ENCODE measurements at places on chromosomes 3 and 15.
A peak's percentile ranks its signal among the peaks of the same experiment; 100 is the strongest.

- DNase-seq, result no peak
Observed at GRCh38 chr15:77584201-77584600, 48.5 kb downstream of the LINGO1 start.

DNA sequence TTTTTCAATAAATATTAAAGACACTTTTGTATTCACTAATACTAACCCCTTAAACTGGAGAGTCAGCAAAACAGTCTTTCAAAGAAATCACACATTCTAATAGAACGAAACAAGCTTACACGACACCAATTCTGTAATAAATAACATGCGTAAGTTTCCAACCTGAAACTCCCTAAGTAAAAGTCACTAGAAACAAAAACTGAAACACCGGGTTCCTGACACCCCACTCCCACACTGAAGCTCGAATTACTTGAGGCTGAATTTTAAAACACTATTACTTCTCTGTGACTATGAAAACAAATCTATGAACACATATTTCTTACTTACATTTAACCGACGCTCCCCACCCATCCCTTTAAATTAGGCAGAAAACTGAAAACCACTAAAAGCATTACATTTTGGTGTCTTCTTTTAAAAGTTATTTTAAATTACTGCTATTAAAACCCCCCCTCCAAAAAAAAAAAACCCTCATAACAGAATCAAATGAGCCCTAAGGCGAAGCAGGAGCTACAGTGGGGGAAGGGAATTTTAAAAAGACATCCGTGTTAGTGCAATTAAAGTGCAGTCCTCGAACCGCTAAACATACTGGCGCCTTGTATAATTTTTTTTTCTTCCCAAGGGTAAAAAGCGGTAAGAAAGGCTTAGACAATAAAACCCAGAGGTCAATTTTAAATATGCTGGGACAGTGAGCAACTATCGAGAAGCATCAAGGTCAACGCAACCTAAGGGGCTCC is 878 bp downstream of the SPPL2A start:
- peak; percentile 7 for DNase-seq

- no peak for DNase-seq
Observed at GRCh38 chr3:18655827-18656226, 230.7 kb upstream of the SATB1 start.

- DNase-seq, result no peak
Observed at GRCh38 chr3:155420881-155421486, 127.5 kb upstream of the STRIT1 start.

DNA sequence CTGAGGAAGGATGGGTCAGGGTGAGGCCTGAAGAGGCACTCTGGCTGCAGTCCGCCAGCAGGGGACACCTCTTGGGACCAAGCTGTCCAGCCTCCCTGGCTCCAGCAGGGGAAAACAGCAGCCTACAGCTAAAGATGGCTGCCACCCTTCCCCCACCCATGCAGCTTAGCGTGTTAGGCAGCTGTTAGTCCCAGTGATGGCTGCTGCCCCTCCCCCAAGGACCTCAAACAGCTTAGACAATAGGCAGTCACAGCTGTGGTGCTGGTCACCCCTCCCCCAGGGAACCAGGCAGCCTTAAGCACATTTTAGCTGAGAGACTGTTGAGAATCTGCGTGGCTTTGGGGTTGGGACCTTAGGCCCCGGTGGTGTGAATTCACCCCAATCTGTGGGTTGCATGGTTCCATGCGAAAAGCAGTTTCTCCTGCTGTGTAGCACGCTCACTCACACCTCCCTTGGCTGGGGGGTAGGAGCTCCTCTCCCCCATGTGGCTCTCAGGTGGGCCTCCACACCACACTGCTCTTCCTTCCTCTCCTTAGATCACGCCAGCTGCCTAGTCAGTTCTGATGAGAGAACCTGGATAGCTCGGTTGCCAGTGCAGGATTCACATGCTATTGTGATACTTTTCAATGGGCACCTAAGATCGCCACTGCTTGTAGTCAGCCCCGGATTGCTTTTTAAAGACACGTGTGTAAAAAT is 140.5 kb upstream of the CADPS start:
- DNase-seq, result no peak

DNA sequence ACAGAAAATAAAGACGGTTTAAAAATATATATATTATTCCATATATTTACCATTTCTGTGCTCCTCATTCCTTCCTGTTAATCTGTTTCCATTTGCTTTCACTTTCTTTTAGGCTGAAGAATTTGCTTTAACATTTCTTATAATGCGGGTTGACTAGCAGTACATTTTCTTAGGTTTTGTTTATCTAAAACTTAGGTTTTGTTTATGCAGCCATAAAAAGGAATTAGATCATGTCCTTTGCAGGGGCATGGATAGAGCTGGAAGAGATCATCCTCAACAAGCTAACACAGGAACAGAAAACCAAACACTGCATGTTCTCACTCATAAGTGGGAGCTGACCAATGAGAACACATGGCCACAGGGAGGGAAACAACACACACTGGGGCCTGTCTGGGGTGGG is 578.1 kb downstream of the FHIT start:
- no peak for DNase-seq

DNA sequence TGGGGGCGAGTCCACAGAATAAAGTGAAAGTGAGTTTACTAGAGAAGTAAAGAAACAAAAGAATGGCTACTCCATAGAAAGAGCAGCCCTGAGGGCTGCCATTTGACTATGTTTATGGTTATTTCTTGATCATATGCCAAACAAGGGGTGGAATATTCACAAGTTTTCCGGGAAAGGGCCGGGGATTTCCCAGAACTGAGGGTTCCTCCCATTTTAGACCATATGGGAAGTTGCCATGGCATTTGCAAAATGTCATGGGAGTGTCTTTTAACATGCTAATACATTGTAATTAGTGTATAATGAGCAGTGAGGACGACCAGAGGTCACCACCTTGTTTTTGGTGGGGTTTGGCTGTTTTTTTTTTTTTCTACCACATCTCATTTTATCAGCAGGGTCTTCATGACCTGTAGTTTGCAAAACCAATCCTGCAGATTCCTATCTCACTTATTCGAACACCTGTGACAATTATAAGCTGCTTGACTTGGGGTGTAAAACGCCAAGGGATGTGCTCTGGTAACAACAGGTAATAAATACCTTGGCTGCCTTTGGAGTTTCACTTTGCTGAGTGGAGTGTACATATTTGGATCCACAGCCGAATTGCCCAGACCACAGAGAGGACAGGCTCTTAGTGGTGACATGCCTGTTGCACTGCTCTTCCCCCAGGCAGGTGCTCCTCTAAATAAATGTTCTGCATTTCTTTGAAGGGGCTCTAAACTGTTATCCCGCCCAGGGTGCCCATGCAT is 43.6 kb downstream of the C2CD4B start:
- DNase-seq, result no peak

GRCh38 chr15:90839187-90840071 is 29.0 kb upstream of the FURIN start:
- DNase-seq, result peak; percentile 44

DNA sequence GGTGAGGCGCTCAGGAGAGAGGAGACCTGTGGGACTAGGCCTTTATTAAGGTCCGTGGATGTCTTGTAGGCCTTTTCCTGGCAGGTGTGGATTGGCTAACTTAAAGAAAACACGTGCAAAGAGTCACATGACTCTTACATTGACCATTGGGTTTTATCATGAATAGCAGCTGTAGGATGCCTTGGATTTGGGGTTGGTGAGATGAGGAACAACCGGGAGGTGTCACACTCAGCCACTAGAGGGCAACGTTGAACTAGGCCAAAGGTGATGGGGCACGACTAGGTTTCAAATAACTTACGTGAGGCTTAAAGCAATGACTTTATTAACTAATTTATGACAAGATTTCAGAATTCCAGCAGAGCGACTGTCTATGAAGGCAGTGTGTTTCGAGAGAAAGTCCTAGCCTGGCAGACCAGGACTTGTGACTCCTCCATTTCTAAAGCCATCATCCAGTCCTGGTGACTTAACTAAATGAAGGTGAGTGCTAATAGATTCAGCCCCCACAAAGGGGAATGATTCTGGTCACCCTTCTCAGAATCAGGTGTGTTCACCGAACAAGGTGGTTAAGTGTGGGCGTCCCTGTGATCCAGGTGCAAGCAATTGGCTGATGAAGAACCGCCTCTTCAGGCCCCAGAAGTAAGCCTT is 345.6 kb downstream of the MCTP2 start:
- DNase-seq, result peak; percentile 31

GRCh38 chr15:80176443-80176842 is 23.6 kb downstream of the FAH start:
- DNase-seq, result no peak

DNA sequence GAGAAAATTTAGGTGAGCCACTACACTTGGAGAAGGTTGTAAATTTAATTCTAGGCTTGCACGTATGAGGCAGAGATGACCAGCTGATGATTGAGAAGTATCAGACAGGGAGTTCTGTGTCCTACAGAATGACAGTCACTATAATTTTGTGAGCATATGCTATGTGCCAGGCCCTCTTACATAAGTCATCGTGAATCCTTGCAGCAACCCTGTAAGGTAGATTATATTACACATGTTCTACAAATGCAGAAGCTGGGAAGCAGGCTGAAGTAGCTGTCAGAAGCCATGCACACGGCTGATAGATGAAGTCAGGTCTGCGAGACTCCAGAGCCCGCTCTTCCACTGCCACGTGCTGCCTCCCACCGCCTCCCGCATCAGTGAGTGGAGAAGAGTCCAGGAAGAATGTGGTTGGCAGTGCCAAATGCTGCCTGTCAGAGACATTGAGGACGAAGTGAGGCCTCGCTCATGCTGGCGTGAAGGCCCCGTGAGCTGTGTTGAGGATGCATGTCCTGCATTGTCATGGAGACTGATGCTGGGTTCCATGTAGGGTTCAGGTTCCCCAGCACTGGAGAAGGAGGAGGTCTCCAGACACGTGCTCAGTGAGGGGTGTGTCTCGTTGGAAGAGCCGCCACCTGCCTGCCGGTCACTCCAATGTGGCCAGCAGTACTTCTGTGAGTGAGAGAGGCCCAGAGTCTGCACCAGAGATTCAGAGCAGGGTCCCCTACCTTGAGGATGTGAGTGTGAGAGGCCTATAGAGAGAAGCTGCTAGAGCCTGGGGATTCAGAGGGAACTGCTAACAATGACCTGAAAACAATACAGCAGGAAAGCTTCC is 123.3 kb upstream of the PLXNA1 start:
- DNase-seq, result no peak

DNA sequence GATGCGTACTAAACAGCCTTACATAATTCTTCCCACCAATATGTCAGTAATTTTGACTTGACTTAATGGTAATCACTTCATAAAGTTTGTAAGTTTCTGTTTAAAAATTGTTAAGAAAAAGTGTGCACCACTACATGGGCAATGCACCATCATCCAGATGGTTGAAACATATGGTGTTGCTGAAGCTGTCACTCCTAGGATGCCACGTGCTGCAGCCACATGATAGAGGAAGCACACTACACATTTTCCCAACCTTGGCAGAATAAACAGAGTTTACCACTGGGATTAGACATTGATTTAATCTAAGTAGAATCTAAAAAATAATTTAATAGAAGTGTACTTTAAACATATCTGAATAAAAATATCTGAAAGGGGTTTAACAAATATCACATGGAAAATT is 1209.9 kb downstream of the NSUN3 start:
- DNase-seq, result no peak

DNA sequence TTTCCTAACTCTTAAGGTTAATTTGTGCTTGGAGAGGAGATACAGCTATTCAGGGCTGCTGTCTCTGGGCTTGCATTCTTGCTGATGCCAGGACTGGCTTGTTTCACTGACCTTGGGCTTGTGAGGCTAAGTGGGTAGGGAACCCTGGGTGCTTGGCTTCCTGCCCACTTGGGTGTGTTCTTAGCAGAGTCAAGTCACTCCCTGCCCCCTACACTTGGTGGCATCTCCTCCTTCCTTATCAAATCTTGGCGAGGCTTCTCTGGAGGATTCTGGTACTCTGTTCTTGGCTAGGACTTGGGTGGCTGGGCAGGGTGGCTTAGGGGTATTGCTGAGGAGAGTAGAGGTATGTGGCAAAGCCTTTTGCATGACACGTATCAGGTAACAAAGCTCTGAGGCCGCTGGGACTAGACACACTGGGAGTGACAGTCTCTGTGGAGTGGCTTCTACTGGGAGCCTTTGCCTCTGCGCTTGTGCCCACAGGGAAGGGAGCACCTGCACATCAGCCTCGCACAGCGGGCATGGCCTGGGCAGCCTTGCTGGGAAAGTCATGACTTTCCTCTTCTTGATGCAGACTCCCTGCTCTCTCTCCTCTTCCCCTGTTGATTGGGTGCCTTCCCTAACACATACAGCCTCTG is 41.8 kb downstream of the CHCHD6 start:
- DNase-seq, result no peak

GRCh38 chr3:129238945-129239705 is 10.3 kb upstream of the COPG1 start:
- DNase-seq, result no peak

DNA sequence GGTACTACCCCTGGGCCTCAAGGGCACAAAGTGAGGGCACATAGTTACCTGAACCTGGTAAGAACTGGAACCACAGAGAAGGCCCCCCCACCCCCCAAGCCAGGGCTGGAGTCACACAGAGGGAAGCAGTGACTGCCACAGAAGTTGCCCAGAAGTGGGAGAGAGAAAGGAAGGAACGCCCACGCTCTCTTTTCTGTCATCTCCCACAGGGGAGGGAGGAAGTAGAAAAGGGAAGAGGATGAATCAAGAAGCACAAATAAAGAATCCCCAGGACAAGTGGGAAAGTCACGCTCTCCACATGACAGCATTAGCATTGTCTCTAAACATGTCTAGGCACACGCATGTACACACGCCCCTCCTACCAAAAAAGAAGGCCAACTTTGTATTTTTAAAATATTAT is 114.7 kb upstream of the FRMD4B start:
- no peak for DNase-seq

- no peak for DNase-seq
Observed at GRCh38 chr3:159904455-159904854, 84.2 kb upstream of the IL12A start.

GRCh38 chr3:108396336-108396735 is 100.0 kb downstream of the HHLA2 start:
- no peak for DNase-seq

GRCh38 chr3:24341668-24342067 is 153.0 kb downstream of the THRB start:
- no peak for DNase-seq

- DNase-seq, result no peak
Observed at GRCh38 chr3:1987980-1988379, 110.7 kb upstream of the CNTN4 start.

DNA sequence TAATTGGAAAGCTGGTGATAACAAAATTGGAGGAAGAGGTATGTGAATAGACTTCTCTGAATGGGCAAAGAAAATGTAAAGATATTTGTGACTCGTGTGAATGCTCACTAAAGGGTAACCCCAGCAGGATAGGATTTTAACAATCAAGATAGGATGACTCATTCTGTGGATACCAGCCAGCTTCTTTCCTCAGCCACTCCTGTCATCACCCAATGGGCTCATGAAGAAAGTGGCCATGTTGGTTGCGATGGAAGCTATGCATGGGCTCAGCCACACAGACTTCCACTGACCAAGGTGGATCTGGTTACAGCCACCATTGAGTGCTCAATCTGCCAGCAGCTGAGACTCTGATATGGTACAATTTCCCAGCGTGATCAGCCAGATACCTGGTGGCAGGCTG is 40.9 kb downstream of the STRIT1 start:
- no peak for DNase-seq

GRCh38 chr3:100437721-100438622 is 36.6 kb downstream of the LNP1 start:
- no peak for DNase-seq

GRCh38 chr3:80733522-80734176 is 965.9 kb upstream of the ROBO1 start:
- DNase-seq, result no peak
